Activated CD8-positive, alpha-beta memory T cell treated with anti-CD3 and anti-CD28 coated beads for 1 hour (primary cell): ENCODE measurements at places on chromosomes 11 and 22.
A peak's percentile ranks its signal among the peaks of the same experiment; 100 is the strongest.

GRCh38 chr11:117430293-117430955 is 102.8 kb downstream of the CEP164 start:
- DNase-seq, result no peak

DNA sequence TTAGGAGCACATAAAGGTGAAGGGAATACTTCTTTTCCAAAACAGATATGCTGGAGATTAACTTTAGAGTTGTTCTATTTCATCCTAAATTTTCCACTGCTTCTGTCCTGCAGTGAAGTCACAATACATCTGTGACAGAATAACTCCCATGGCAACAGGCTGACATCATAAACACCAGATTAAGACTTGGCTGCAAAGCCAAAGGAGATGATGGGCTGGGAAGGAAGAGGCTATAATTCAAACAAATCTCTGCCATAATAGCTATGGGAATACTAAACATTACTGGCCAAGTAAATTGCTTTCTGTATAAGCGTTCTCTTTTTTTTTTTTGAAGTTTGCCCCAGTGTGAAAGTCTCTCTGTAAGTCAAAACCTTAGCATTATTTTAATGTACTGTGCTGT is 107.7 kb downstream of the CADM1 start:
- DNase-seq, result no peak

DNA sequence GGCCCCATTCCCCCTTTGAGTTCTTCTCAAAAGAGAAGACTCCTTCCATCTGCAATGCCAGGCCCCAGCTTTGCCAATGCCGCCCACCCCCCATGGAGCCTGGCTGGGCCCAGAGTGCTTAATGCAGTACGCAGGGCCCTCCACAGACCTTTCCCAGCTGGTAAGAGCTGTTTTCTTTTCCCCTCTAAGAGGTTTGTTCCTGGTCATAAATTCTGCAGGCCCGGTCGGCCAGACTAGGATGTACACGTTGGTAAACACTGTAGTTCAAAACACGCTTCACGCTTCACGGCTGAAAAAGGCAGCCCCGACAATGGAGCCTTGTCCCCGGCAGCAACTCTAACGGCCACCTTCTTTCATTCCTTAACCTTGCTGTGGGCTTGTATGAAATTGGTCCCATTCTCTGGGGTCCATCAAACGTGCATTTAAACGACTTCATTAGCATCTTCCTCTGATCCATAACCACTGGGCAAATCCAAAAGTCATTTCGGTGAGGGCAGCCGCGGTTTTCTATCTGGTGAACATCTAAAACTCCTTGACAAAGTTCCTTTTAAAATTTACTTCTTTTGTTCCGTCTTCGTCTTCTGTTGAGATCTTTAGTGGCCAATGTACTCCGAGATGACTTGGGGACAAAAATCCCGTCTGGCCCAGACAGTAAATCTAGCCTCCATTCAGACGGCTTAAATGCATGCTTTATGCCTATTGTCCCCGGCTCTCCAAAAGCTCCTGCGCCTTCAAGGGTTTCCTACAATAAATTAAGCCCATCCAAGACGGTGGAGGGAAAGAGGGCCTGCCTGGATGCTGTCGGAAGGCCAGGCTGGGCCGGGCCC is 60.0 kb upstream of the MYEOV start:
- DNase-seq, result no peak

GRCh38 chr22:31106001-31106571 is 1.3 kb downstream of the SELENOM start:
- DNase-seq, result no peak

DNA sequence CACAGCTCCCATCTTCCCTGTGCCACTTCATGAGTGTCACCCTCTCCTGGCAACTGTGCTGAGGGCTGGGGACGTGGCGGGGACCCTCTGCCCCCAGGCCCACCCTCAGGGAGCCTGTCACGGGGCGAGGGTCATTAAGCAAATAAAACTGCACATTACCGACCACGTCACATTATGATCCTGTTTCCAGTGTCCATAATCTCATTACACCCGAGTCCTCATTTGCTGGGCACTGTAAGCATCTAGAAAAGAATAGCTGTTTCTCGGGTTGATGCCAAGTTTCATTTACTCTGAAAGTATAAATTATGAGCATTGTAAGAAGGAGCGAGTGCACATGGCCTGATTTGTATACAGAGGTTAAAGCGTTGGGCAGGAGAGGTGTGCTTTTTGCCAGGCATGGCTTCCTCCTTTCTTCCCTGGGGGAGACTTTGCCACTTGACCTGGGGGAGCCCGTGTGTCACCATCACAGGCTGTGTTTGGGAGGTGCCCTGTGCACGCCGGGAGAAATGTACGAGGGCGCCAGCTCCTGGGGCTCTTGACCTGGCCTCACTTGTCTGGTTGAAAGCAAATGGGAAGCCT is 50.5 kb downstream of the LRP5 start:
- DNase-seq, result no peak

GRCh38 chr22:19508024-19508776 is 16.0 kb downstream of the CLDN5 start:
- DNase-seq, result no peak

- DNase-seq, result no peak
These were observed 214.0 kb upstream of the SYN3 start for GRCh38 chr22:33272180-33272579.

DNA sequence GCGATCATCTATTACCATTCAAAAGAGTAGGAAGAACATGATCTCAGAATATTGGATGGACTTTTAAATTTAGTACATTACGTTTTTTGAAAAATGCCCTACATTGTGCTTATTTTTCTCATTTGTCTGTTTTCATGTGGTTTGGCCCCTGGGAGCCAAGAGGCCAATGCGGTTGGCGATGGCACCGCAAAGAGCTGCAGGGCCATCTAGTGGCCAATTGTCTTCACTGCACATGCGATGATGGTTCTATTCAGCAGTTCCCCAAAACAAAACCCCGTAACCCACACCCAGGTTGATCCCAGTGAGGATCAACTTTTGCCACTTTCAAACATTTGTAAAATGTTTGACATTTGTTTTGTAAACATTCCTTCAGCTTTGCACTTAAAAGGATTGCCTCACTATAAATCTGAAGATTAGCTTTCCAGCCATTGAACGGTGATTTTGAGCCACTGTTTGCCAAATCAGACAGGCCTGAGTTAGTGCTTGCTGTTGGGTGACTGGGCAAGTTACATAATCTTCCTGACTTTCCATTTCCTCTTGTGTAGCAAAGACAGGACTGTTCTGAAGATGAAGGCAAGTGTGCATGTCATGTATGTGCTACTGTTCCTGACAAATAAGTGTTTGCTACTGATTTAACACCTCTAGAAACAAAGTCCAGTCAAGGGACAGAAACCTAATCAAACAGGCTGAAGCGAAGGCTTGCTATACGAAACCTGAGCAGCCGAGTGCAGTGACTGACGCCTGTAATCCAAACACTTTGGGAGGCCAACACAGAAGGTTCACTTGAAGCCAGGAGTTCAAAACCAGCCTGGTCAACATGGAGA is 29.2 kb upstream of the XBP1 start:
- peak; percentile 53 for DNase-seq

- no peak for DNase-seq
These were observed 2.3 kb upstream of the DUSP8 start for GRCh38 chr11:1574238-1574932.

- no peak for DNase-seq
These were observed 57.0 kb downstream of the PDE2A start for GRCh38 chr11:72617080-72617762.

DNA sequence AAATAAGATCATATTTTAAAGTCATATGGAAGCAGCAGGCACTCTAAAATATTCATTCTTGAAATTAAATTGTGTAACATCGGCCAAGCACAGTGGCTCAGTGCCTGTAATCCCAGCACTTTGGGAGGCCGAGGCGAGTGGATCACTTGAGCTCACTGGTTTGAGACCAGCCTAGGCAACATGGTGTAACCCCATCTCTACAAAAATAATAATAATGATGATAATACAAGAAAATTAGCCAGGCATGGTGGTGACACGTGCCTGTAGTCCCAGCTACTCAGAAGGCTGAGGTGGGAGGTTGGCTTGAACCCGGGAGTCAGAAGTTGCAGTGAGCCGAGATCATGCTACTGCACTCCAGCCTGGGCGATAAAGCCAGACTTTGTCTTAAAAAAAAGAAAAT is 77.4 kb downstream of the TRIM29 start:
- DNase-seq, result no peak

DNA sequence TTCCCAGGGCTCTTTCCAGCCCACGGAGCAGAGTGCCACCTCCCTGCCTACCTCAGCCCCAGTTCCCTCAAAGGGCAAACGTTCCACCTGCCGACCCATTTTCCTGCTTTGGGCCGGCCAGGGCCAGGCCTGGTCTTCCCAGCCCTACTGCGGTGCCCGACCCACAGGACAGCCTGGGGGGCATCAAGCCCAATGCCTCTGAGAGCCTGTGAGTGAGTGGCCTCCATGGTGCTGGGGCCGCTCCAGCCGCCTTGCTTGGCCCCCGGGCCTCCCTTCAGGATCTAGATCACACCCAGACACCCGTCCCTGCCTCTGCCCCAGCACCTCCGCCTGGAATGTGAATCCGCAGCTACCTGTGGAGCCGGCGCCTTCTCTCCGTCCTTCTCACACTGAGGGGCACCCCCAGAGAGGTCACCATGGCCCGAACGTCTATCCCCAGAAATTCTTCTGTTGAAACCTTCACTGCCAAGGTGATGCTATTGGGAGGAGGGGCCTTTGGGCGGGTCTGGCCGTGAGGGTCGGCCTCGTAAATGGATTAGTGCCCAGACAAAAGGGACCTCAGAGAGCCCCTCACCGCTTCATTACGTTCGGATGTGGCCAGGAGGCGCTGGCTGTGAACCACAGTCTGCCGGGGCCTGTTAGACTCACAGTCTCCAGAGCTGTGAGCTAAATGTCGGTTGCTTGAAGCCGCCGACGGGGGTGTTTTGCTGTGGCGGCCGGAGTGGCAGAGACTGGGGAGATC is 36.2 kb upstream of the BRSK2 start:
- no peak for DNase-seq

DNA sequence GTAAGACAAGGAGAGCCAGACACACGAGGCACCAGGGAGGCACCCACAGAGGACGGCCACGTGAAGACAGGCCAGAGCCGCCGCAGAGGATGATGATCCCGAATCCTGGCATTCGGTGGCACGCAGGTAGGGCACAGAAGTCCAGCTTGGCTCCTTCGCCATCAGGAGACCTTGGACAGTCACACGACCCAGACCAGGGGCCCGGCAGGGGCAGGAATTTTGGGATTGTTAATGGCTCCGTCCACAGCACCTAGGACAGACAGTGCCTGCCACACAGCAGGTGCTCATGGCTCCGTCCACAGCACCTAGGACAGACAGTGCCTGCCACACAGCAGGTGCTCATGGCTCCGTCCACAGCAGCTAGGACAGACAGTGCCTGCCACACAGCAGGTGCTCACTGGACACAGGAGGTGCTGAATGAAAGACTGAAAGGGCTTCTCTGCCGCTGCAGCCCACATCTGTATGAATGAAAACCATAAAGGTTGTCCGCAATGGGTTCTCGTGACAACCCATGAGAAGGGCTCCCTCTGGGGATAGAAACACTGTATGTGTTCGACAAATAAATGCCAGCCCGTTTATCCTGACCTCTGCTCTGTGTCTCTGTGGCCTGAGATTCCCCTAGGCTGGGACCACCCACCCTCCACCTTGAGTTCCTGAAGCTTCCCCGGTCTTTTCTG is 341.6 kb downstream of the CTTN start:
- DNase-seq, result no peak

- no peak for DNase-seq
These were observed 4.7 kb upstream of the HBE1 start for GRCh38 chr11:5274395-5274794.
